ENCODE measurements at places on chromosomes 12 and 14.

- DNase-seq: no peak
These were observed 128.0 kb upstream of the EEA1 start for GRCh38 chr12:93056971-93057535.

DNA sequence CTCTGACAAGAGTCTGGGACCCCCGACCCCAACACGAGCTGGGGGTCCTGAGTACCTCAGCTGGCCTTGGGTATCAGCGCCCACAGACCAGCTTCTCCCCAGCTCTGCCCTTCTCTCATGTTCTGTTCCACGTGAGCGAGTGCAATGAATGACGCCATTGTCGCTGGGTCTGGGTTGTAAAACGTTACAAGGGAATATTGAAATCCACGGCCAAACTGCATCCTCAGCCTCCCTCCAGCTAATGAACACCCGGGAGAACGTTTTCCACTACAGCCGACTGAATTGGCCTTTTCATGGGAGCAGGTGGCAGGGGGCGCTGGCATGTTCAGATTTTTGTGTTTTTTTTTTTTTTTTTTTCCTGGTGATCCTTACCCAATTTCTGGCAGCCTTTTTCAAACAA, 34.7 kb downstream of the TBX5 start:
- DNase-seq: no peak

- no peak for DNase-seq
These were observed 47.3 kb upstream of the BCAT1 start for GRCh38 chr12:24996102-24996797.

DNA sequence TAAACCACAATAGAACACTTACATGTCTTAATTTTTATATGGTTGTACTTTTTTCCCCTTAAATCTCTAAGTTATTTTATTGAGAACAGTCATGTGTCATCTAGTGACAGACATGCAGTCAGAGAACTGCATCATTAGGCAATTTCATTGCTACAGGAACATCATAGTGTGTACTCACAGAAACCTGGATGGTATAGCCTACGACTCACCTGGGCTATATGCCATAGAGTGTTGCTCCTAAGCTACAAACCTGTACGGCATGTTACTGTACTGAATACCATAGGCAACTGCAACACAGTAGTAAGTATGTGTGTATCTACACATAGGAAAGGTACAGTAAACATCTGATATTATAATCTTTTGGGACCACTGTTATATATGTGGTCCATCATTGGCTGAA, 557.6 kb downstream of the PRKD1 start:
- no peak for DNase-seq

GRCh38 chr14:59631237-59631636, 54.6 kb upstream of the CCDC175 start:
- DNase-seq: no peak

GRCh38 chr14:76456200-76456599, 80.3 kb downstream of the ESRRB start:
- no peak for DNase-seq

- DNase-seq: no peak
These were observed 29.0 kb upstream of the LUM start for GRCh38 chr12:91140026-91140931.

GRCh38 chr12:130579231-130579630, 136.9 kb downstream of the RIMBP2 start:
- no peak for DNase-seq

DNA sequence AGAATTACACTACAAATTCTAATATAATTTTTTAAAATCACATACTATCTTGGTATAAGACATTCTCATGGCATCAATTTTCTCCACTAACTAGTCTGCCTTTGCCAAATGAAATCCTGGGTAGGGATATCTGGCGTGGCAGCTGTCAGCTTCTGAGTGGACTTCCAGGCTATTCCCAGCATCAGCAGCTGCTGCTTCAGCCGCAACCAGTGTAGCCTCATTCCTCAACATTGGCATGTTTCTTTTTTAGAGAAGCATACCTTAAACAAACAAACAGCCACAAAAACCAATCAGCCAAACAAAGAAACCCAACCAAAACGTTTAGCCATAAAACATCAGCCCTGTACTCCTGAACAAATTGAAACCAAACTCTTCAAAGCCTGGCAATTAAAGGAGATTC, 235.8 kb downstream of the SSPN start:
- DNase-seq: no peak

GRCh38 chr14:67575684-67576083, 24.4 kb downstream of the PIGH start:
- DNase-seq: peak; percentile 38
